AML-193 (cell line): ENCODE measurements at places on chromosomes 11 and 22.
A peak's percentile ranks its signal among the peaks of the same experiment; 100 is the strongest.

DNA sequence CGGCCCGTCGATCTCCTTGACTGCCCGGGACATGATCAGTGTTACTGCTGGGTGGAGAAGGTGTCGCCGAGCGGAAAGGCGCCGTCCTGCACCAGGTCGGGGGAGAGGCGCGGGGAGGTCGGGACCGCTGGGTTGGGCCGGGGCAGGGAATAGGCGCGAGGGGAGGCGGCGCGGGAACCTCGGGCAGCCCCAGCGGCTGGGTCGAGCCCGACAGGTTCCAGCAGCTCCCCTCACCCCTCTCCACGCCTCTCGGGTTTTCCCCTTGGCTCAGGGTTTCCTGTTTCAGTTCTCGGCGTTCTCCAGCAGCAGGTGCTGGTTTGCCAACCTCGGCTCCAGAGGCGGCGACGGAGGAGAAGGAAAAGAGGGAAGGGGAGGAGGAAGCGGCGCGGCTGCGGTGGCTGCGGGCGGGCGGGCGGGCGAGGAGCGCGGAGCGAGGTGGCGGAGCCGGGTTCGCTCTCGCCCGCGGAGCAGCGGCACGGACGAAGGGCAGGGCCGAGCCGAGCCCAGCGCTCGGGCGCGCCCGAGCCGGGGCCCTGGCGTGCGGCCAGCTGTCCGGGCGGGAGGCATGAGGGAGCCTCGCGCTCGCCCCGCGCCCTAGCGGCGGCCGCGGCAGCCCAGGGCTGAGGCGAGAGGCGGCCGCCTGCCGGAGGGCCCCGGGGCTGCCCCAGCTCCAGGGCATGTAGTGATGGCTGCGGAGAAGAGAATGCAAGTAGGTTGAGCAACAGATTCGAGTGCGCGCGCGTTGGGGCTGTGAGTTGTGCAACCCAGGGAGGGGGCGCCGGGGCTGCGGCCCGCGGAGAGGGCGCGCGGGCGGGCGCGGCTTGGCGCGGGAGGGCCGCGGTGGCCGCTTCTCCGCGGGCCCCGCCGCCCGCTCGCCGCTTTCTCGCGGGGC, at the start of gene ZC3H12C:
ZC3H12C (plus strand) TSS at position 878 of the 892 bp plus-strand sequence. CDS start 20 bp downstream, outside the sequence.
- DNase-seq: no peak

DNA sequence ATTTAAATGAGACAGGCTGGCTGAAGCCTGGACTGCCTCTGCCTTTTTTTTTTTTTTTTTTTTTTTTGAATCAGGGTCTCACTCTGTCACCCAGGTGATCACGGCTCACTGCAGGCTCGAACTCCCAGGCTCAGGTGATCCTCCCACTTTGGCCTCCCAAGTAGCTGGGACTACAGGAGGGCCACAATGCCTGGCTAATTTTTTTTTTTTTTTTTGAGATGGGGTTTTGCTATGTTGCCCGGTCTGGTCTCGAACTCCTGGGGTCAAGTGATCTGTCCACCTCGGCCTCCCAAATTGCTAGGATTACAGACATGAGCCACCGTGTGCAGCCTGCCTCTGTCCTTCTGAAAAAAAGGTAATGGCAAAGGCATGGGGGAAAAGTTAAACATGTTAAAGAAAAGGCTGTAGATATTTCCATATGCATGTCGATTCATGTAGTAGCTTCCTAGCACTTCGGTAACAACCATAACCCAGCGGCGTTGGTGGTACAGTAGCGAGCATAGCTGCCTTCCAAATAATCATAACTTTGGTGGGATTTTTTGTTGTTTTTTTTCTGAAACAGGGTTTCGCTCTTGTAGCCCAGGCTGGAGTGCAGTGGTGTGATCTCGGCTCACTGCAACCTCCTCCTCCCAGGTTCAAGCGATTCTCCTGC, 48.8 kb downstream of the MCHR1 start:
- DNase-seq: no peak

GRCh38 chr11:79249295-79249993, 191.4 kb downstream of the TENM4 start:
- DNase-seq: no peak

- DNase-seq: no peak
Measured at GRCh38 chr22:19825904-19826618, 28.6 kb downstream of the GNB1L start.

DNA sequence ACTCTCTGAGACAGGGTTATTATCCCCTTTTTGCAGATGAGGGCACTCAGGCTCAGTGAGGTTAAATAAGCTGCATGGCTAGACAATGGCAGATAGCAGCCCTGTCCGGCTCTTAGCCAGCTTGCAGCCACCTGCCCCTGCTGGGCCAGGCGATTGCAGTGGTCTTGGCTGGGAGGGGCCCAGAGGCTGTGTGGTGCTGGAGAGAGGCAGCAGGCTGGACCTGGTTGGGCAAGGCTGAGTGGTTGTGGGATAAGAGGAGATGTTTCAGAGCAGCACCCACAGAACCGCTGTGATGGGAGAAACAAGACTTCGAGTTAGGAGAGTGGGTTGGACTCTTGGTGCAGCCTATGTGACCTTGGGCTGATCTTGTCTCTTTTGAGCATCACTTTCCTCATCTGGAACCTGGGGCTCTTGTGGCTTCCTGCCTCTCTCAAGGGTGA, 25.5 kb downstream of the PTPRJ start:
- no peak for DNase-seq

DNA sequence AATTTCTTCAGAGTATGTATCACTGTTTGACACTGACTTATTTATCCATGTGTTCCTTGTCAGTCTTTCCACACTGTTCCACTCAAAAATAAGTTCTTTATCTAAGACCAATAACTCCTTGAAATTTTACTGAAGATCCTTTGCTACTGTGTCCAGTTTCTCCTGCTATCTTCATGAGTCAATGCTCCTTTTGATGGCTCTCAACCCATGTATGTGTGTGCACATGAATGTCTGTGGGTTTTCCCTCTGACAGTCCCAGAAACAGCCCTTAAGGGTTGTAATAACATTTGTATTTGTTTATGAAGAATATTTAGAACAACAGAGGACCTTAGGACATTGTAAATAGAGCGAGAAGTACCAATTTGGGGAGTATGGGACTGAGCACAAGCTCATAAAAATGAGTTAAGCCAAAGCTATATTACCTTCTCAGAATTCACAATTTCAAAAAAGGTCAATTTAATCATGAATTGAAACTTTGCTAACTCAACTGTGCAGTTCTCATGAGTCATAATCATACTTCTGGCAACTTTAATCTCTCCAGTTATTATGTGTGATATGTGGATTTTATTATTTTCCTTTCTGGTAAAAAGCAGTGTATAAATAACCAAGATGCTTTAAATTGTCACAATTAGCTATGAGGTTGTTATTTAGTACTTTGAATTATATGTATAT, 533.6 kb downstream of the CNTN5 start:
- DNase-seq: no peak

DNA sequence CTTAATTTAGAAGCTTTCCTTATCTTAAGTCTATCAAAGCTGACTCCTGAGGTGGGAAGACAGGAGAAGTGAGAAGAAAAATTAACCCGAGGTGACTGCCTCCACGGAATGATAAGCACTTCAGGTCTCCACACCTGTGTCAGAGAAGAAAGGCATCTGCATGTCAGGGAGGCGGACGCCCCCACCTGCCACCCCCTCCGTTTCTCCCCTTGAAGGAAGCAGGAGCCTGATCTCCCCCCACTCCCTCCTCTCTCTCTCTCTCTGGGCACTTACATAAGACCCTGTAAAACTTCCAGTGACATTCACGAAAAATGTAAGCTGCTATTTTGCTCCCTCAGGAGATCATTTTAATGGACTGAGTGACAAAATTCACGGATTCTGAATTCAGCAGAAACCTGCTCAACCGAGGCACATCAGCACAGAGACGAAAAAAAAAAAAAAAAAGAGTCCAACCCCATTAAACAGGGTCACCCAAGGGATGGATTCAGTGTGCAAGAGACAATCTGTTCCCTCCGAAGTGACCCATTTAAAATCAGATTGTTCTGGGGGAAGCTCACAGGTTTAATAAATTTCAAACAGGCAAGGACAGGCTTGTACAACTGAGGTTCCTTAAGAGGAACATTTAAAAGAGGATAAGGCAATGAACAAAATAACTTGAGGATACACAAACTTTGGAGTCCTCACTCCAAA, 1.5 kb downstream of the LARGE1 start:
- DNase-seq: no peak

- DNase-seq: peak; percentile 75
Measured at GRCh38 chr11:70423523-70424505, 25.5 kb downstream of the CTTN start.

- DNase-seq: no peak
Measured at GRCh38 chr11:63530021-63530420, 6.6 kb upstream of the PLAAT4 start.

GRCh38 chr11:76841923-76842452, 18.7 kb upstream of the ACER3 start:
- no peak for DNase-seq

- DNase-seq: no peak
Measured at GRCh38 chr11:121389651-121390050, 62.5 kb upstream of the SORL1 start.

- no peak for DNase-seq
Measured at GRCh38 chr11:127027000-127027399, 26.4 kb upstream of the KIRREL3 start.

- no peak for DNase-seq
Measured at GRCh38 chr11:120529911-120530310, 18.4 kb downstream of the GRIK4 start.

DNA sequence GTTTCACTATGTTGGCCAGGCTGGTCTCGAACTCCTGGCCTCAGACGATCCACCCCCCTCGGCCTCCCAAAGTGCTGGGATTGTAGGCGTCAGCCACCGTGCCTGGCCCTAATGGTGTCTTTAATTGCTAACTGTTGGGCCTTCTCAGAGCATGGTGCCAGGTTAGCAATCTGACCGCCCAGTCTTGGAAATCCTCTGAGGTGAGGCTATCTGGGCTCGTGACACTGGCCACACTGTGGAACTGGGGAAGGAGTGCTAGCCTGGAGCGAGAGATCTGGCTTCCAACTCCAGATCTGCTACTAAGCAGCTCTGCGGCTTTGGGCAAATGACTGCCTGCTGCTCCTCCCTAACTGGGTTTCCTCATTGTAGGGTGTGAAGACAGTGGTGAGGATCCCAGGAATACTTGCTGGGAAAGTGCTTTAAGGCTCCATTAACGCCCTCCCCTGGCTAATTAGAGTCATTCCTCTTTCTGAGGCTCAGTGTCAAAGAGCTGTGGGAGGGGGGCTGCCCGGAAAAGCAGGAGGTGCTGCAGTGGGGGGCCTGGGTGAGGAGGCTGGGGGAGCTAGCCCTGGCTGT, 35.4 kb downstream of the CHRDL2 start:
- no peak for DNase-seq

DNA sequence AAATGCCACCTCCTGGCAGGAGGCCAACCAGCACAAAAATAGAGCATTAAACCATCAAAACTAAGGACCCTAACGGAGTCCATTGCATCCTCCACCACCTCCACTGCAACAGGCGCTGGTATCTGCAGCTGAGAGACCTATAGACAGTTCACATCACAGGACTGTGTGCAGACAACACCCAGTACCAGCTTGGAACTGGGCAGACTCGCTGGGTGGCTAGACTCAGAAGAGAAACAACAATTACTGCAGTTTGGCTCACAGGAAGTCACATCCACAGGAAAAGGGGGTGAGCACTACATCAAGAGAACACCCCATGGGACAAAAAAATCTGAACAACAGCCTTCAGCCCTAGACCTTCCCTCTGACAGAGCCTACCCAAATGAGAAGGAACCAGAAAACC, 11.6 kb upstream of the TMEM45B start:
- DNase-seq: no peak

GRCh38 chr22:19933341-19934241, 8.0 kb upstream of the COMT start:
- DNase-seq: no peak

DNA sequence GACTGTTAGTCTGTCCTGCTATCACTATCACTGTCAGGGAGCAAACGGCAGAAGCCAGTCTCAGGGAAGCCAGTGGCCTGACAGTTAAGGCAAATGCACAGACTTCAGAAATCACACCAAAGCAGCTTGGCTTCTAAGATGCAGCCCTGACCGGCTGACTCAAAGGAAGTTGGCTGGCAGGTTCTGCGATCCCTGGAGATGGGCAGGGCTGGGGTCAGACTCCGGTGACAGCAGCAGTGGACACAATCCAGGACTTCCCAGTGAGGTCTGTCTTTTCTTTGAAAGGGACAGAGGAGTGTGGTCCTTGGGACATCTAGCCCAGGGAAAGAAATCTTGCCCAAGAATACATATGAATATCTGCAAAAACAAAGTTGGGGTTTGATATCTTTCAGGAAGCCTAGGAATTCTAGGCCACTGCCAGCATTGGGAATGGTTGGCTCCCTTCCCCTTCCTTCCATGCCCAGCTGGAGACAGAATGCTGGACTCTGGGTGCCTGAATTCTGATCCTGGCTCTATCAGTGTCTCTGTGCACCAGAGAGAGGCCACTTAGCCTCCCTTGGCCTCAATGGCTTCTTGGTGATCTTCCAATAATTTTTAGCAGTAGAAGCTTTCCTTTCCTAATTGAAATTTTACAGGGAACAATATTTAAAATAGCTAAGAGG, 108.9 kb downstream of the KIRREL3 start:
- DNase-seq: no peak

- no peak for DNase-seq
Measured at GRCh38 chr11:71354394-71355105, 93.6 kb downstream of the DHCR7 start.

- DNase-seq: no peak
Measured at GRCh38 chr11:5275369-5276110, 5.8 kb upstream of the HBE1 start.

GRCh38 chr11:92159931-92160330, 64.7 kb upstream of the FAT3 start:
- DNase-seq: no peak

DNA sequence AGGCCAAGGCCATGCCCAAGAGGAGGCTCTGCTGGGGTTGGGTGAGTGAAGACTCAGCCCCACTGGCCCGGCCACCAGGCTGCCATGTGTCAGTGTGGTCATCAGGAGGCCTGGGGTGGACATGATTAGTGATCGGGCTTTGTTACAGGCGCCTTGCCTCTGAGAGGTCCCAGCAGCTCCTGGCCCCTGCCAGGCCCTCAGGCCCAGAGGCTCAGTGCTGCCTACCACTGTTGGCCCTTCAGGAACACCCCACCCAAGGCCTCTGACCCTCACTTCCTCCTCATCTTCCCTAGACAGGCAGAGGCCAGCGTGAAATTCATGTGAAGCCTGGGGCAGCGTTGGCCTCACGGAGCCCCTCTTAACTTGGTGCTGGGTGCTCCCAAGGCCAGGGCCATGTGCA, 2.2 kb downstream of the MRPL23 start:
- no peak for DNase-seq

- no peak for DNase-seq
Measured at GRCh38 chr22:38777087-38777671, 16.8 kb downstream of the DNAL4 start.

- no peak for DNase-seq
Measured at GRCh38 chr11:118634431-118635236, 27.2 kb downstream of the PHLDB1 start.

DNA sequence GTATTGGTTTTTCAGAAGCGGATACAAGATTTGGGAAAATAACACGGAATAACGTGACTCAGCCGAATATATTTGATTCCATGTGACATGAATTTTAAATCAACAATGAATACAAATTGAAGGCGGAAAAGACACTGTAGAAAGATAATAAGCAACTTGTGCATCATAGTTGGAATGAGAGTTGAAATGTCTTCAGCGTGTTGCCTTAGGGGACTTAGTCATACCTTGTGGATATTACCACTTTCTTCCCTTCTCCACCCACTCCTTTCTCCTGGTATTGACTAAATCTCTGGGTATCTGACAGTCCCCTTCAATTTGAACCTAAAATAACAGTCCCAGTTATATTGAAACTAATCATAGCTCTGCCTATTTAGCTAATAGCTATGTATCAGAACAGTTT, 2373.1 kb upstream of the RAG2 start:
- no peak for DNase-seq
